AML-193 (cell line): ENCODE measurements at places on chromosomes 2 and 18.

GRCh38 chr18:48841381-48842258 is 109.1 kb downstream of the SMAD7 start:
- DNase-seq: peak; percentile 62

- DNase-seq: no peak
Observed at GRCh38 chr2:38526195-38526594, 76.5 kb downstream of the HNRNPLL start.

DNA sequence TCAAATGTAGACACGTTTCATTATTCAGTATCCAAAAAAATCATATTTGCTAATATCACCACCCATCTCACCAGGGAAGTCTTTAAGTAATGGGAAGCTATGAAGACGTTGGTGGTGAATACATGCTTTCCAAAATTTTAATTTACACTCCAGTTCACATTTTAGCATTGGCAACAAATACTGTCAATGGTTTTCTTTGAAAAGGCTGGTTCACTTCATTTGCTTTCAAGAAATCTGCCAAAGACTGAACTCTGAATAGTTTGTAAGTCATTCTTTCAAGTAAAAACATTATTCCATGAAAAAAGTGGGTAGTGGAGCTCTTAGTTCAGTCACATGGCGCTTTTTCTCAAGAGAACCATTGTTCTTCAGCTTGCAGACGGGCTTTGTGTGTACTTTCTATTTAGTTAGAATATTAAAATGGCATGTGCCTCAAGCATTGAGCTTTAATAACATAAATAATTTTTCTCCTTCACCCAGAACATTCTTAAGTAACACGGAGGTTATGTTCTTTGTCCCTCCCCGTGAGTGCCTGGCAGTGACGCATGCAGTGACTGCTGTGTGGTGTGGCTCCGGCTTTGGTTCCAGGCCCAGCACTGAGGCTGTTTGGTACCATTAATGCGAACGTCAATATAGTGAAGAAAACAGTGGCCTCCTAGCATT is 300.0 kb upstream of the HDAC4 start:
- no peak for DNase-seq

GRCh38 chr2:37570773-37571586 is 100.5 kb downstream of the CDC42EP3 start:
- no peak for DNase-seq

GRCh38 chr2:68156419-68156818 is 1.3 kb upstream of the PNO1 start:
- DNase-seq: no peak

DNA sequence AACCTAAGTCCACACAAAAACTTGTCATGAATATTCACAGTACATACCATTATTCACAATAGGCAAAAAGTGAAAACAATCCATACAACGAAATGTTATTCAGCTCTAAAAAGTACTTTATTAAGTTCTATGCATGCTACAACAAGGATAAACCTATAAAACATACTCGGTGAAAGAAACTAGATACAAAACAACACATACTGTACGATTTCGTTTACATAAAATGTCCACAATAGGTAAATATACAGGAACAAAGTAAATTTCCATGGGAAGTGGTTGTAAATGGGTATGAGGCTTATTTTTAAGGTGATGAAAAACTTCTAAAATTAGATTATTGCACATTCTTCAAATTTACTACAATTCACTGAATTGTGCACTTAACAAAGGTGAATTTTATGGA is 8.0 kb downstream of the DSC3 start:
- no peak for DNase-seq

DNA sequence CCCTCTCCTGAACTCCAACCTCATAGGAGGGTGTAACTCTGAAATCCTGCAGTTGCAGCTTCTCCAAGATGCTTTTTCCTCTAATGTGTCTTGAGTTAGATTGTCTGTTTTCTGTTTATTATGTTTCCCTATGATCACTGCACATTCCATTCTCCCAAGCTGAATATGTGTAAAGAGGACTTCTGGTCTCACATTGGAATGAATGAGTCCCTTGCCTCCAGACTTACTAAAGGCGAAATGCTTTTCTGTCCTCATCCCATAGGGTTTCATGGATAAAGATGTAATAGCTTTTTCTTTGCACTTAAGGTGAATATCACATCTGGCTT is 35.5 kb upstream of the CYP27A1 start:
- DNase-seq: no peak

DNA sequence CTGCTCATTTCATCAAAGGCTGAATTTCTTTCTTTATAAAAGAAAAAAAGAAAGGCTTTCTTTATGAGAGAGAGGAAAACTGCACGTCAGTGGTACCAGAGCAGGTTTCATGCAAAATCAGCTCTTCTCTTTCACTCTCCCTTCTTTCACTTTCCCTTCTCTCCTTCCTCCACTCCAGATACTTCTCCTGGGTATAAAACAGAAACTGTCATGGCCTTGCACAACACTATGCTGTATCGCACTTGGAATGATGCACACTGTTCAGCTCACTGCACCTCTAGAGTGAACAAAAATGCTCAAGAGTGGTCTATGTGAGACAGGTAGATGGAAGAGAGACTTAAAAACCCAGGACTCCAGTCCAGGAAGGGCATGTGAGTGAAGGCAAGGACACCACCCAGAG is 73.8 kb downstream of the KLF7 start:
- no peak for DNase-seq

GRCh38 chr2:121094101-121094500 is 190.9 kb downstream of the TFCP2L1 start:
- DNase-seq: no peak

- no peak for DNase-seq
Observed at GRCh38 chr2:178159966-178160365, 34.3 kb upstream of the OSBPL6 start.

DNA sequence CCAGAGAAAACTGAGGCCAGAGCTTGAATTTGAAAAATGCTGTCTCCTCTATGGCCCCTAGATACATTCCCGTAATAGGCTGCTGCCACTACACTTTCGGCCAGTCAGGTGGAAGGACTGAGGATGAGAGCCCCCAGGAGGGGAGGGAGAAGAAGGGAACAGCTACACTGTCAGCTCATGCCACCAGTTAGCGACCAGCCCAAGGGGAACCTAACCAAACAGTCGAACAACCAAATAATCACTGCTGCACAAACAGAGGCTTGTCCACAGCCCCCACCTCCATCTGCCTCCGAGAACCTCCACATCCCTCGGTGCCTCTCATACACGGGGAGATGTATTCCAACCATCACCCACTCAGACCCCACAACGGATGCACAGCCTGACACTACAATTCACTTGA is 7.3 kb downstream of the ZNF516 start:
- DNase-seq: peak; percentile 63

DNA sequence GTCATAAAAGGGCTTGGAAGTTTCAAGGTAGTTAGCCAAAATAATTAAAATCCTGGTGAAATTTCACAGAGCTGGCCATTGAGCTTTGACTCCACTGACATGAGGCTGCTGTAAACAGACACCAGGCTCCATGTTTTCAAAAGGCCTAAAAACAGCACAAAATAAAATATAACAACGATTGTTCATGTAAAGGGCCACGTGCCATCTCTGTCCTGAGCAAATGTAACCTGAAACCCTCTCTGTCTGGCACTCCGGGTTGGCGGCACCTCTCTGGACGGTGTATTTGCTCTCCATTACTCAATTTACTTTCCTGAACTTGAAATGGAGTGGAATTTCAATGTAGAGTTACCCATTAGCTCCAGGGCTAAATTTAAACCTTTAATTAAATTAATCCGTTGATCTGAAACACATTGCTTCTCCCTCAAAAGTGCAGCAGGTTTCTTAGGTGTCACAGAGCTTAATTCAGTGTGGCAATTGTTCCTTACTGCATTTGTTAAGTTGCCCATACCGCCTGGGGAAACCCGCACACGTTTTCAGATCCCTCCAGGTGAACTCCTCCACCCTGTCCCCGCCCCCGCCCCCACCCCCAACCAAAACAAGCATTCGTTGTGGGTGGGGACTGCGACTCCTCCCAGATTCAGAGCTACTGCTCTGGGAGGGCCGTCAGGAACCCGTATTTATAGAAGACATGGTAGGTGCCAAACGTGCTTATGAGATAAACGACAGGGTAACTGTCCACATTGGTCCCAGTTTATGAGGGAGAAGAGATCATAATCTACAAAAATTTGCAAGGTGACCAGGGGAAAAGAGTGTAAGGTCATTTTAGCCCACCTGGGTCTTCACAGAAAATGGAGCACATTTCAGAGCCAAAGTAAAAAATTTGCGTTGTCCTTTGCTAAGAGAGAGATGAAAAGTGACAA is 1.2 kb upstream of the CABLES1 start:
- no peak for DNase-seq

GRCh38 chr2:69686813-69687212 is 43.3 kb upstream of the AAK1 start:
- no peak for DNase-seq

DNA sequence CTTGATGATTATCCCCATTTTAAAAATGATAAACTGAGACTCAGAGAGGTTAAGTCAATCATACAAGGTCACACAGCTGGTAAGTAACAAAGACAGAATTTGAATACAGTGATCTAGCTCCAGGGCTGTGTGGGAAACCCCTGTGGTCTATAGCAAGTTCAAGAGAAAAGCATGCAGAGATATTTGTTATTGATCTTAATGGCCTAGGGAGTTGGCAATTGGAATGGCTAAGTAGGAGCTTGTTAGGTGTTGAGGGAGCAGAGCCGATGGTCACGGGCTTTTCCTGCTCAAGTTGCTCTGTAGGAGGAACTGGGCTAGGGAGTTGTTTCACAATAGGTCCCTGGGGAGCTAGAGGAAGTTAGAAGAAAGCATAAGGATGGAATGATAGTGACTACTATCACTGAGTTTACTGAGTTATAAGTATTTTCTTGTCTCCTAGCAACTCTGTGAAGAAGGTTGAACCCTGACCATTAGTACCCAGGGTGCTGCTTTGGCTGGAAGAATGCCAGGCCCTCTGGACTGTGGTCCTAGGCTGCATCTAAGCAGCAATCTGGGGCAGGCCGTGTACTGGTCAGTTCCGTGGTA is 30.0 kb downstream of the RNF125 start:
- peak; percentile 79 for DNase-seq

- peak; percentile 48 for DNase-seq
Observed at GRCh38 chr2:232230560-232230959, 148.0 kb upstream of the ALPP start.

- no peak for DNase-seq
Observed at GRCh38 chr2:56118474-56118873, 65.3 kb upstream of the CCDC85A start.

GRCh38 chr18:25435149-25435782 is 83.3 kb upstream of the ZNF521 start:
- no peak for DNase-seq

DNA sequence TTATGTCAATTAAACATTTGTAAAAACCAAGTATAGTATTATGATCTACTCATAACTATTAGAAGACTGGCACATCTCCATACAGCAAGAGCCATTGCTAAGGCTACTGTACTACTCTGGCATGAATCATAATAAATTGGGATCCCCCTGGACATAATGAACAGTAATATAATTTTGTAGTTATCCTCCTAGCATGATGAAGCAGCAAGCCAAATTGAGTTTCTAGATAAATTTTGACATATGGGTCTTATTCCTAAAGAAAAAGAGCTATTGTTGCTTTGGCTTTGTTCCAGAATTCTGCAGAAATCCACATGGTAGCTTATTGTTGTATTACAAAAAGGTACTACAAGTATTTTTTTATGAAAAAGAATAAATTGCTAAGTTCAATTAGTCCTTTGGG is 204.3 kb downstream of the CAMKMT start:
- DNase-seq: no peak

DNA sequence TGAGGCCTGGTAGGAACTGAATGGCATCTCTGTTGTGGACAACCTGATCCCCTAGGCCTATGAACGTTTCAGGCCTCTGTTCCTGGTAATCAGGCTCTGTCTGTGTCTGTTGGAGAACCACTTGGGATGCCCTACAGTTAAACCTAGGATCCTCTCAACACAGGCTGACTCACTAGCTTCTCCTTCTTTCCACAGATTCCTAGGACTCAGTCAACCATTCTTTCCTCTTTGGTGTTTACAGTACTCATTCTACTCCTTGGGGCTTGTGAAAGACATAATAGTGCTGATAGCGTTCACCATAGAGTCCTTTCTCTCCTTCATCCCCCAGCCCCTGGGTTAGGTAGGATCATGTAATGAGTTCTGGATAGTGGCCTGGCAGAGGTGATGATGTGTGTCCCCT is 544.3 kb downstream of the METTL4 start:
- DNase-seq: no peak

DNA sequence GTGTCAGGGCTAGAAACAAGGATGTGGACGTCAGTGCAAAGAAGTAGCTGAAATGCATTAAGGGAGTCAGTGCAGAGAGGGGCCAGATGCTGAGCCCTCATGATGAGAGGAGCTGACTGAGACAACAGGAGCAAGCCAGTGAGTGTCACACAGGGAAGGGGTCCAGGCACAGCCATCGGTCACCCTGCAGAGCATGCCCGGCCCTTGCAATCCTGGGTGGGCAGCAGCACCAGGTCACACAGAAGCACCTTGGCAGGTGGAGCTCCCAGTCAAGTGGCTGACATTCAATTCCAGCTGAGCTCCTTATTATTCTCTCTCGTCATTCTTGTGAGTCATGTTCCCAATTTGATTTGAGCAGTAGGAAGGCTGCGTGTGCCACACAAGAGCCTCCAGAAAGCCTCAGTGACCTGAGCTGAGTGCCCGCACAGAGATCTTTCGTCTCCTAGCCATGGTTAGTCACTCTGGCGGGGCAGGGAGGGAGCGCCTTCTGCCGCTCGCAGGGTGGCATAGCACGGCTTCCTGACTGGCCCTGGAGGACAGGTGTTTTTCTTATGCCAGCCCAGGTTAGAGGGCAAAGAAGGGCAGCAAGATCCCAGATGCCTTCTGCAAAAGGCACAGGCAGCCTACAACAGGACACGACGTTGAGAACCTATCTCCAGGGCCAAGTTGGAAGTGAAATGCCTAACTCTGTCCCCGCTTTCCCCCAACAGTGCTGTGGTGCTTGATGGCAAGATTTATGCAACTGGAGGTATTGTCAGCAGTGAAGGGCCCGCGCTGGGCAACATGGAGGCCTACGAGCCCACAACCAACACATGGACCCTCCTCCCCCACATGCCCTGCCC is 220.9 kb downstream of the ATAD2B start:
- no peak for DNase-seq

GRCh38 chr2:241808721-241809382 is at the start of gene NEU4:
Gene NEU4 (plus strand): TSS chr2:241809193. CDS start chr2:241814485, 5,292 bp downstream.
- no peak for DNase-seq
